ENCODE measurements at places on chromosomes 1 and 21.

DNA sequence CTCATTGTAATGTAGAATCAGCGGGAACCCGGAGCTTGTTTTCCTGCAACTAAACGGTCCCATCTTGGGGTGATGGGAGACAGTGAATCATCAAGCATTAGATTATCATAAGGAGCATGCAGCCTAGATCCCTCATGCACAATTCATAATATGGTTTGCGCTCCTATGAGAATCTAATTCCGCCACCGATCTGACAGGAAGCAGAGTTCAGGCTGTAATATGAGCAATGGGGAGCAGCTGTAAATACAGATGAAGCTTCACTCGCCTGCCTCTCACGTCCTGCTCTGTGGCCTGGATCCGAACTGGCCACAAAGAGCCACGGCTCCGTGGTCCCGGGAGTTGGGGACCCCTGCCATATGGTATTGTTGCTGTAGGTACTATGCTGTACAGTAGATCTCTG, 1.6 kb downstream of the IFI44 start:
- DNase-seq = no peak

DNA sequence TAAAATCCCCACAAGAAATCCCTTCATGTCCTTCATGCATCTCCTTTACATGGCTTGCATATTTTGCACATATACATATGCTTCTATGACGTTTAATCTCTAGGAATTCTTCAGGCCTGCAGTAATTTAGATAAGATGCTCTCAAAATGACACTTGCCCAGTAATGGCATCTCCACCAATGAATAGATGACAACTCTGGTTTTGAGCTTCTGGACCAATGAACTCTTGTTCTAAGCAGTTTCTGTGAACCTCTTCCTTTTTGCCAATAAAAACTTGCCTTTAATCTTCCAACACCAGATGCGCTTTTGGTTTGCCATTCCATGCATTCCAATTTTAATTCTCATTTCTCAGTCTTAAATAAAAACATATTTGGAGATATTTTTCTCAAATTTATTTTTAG, 189.8 kb upstream of the OLFM3 start:
- DNase-seq = no peak

- DNase-seq = no peak
These were observed 26.8 kb upstream of the HSD3B1 start for GRCh38 chr1:119480175-119480574.

DNA sequence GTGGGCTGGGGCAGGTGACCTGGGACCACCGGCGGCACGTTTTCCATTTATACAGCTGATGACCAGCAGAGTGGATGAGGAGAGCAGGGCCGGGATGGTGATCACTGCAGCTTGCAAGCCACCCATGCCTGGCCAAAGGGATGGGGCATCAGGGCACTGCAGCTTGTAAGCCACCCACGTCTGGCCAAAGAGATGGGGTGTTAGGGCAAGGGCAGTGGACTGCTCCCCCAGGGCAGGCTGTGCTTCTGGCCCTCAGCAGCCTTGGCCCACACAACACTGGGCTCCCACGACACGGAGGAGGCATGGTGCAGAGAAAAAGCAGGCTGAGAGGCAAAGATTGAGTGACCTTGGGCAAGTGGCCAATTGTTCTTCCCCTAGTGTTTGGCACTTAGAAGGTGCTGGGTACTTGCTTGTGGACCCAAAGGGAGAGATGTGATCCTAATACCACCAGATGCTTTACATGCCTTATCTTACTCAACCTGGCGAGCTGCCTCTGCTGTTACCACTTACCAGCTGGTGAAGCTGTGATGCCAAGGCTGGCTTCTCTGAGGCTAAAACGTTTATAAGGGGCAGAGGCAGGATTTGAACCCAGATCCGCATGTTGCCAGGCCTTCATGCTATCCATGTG, 48.3 kb downstream of the TRIM62 start:
- DNase-seq = no peak

DNA sequence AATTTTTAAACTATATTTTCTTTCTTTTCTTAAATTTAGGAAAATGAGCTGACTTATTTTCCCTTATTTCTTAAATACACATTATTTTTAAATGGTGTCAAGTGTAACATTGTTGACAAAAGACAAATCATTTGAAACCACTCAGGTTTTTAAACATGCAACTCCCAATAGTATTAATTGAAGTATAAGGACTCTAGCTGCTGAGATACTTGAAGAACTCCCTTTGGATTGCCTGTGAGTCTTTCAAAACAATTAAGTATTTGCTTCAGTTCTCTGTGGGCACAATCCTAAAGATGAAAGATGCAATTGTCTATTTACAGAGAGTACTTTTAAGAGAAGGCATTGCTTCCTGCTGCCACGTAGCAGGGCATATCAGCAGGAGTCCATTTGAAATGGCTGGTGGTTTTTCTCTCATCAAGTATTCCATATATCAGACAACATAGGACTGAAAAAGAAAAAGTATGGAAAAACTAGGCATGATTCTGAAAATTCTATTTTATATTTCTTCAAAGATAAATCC, 373.4 kb downstream of the NEGR1 start:
- DNase-seq = no peak

GRCh38 chr1:115185336-115185735, 96.0 kb upstream of the TSPAN2 start:
- no peak for DNase-seq

GRCh38 chr1:162292422-162292849, 84.2 kb downstream of the SPATA46 start:
- no peak for DNase-seq

DNA sequence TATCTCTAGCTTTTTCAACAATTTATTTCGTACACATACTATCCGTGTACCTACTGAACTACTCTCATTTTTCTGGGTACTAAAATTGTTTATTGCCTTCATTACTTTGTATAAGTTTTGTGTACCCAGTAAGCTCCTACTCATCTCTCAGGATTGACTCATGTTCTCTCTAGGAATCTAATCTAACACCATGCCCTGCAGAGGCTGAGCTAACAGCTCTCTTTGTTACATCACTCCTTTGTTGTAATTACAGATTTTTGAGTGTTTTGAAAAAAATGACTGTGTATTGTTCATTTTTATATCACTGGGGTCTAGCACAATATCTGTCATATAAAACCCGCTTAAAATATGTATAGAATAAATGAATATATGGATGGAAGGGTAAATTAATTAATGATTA, 167.1 kb downstream of the ATP6V1G3 start:
- no peak for DNase-seq

GRCh38 chr1:43348809-43349593, 9.8 kb upstream of the CDC20 start:
- DNase-seq = no peak

DNA sequence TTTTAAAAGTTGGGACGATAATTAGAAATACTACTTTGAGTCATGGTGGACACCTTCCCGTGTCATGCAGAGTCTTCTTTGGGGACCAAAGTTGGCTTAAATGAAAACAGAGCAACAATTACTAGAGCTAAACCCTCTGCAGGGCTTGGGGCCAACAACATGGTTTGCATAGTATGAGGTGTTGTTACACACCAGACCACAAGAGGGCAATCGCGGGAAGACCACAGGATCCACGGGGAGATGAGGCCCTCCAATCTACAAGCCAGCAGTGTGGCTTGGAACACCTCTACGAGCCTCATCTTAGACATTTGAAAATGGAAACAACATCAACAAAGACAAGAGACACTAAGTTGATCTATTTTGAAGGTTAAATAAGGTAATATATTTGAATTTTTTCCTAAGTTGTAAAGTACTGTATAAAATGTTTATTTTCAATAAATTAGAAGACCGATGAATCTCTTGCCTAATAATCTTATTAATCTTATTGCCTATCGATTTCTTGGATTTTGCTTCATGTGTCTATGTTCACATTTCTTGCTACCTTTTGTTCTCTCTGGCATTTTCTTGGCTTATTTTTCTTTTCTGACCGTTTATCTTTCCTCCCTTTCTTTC, 8.2 kb upstream of the SMCP start:
- DNase-seq = peak; percentile 7

DNA sequence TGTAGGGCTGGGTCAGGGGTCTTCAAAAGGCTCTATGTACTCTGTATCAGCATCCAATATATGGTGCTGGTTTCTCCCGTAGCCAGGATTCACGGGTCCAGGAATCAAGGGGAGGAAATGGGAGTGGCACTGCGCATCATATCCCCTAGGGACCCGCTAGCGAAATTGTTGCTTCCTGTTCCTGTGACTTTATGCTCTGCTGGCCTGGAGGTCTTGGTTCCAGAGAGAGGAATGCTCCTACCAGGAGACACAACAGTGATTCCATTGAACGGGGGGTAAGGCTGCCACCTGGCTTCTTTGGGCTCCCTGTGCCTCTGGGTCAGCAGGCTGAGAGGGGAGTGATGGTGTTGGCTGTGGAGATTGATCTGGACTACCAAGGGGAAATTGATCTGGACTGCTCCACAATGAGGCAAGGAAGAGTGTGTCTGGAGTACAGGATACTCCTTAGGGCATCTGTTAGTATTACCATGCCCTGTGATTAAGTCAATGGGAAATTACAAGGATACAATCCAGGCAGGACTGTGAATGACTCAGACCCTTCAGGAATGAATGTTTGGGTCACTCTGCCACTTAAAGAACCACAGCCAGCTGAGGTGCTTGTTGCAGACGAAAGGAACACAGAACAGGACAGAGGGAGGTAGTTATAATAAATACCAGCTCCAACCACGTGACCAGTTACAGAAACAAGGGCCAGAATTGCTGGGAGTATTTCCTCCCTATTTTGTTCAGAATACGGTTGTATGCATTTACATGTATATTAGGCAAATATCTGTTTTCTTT, 10.2 kb downstream of the SPSB1 start:
- no peak for DNase-seq

- DNase-seq = no peak
These were observed 12.4 kb downstream of the HOOK1 start for GRCh38 chr1:59827055-59827643.

GRCh38 chr1:228540161-228540917, 53.2 kb downstream of the RNF187 start:
- DNase-seq = no peak

DNA sequence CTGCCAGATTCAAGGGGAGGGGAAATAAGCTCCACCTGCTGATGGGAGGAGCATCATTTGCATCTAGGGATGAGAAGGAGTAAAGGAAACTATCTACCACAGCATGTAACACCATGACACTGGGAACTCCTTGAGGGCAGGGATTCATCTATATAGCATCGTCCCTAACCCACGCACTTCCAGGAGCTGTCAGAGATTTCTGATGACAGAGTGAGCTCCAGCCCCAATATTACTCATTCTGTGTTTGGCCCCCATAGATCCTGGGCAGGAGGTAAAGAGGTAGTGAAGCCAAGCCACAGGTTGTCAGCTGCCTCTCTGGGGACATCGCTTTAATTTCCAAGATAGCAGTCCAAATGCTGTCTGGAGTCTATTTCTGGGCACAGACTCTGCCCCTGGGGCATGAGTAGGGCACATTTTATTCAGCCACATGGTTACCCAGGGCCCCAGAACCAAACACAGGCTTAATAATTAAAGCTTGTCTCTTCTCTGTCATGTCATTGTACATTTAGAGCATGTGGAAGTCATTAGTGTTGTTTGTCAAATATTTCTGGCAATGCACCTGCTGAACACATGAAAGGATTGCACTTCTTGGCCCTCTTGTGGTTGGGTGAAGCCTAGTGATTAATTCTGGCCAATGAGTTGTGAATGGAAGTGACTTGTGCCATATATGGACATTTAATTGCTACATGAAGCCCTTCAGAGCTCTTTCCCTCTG, 105.9 kb upstream of the POU3F1 start:
- no peak for DNase-seq

- DNase-seq = no peak
These were observed 28.0 kb downstream of the NUAK2 start for GRCh38 chr1:205293350-205294074.

DNA sequence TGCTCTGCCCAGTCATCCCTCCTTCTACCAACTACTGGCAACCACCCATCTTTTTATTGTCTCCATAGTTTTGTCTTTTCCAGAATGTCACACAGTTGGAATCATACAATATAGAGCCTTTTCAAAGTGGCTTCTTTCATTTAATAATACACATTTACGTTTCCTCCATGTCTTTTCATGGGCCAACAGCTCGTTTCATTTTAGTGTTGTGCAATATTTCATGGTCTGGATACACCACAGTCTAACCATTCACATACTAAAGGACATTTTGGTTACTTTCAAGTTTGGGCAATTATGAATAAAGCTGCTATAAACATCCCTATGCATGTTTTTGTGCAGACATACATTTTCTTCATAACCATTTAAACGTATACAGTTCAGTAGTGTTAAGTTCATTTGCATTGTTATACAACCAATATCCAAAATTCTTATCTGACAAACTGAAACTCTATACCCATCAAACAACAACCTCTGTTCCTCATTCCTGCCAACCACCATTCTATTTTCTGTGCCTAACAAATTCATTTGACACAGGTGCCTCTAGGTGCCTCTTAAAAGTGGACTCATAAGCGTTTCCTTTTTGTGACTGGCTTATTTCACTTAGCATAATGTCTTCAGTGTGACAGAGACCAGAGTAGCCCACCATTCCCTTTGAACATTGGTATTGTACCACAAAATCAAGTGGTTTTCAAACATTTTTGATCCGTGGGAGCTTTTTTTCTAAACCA, 138.1 kb downstream of the NR5A2 start:
- no peak for DNase-seq

DNA sequence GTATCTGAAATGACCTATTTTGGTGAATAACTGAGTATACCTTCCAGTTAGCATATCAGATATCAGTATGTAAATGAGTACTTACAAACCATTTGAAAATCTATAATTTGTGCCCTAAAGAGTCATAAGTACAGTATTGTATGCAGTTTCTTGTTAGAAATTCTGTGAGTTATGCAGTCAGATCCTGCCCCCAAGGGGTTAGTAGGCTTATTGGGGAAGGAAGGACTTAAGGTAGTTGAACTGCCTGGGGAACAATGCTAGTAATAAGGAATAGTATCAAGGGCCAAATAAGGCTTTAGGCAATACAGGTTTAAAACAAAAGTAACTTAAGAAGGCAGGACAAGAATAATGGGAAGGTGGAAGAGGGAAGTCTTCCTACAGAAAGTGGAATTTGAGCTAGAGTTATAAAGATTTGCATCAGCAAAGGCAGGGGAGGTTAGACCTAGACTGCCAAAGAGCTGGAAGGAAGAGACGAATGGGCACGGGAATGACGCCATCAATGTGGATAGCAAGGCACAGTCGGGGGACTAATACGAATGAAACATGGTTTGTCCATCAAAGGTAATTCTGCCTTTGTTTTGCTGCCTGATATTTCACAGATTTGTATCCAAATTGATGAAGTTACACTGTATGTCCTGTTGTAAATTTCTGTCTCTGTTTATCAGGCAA, 182.9 kb upstream of the DPYD start:
- DNase-seq = no peak
